ENCODE measurements at places on chromosomes 1 and 21.

DNA sequence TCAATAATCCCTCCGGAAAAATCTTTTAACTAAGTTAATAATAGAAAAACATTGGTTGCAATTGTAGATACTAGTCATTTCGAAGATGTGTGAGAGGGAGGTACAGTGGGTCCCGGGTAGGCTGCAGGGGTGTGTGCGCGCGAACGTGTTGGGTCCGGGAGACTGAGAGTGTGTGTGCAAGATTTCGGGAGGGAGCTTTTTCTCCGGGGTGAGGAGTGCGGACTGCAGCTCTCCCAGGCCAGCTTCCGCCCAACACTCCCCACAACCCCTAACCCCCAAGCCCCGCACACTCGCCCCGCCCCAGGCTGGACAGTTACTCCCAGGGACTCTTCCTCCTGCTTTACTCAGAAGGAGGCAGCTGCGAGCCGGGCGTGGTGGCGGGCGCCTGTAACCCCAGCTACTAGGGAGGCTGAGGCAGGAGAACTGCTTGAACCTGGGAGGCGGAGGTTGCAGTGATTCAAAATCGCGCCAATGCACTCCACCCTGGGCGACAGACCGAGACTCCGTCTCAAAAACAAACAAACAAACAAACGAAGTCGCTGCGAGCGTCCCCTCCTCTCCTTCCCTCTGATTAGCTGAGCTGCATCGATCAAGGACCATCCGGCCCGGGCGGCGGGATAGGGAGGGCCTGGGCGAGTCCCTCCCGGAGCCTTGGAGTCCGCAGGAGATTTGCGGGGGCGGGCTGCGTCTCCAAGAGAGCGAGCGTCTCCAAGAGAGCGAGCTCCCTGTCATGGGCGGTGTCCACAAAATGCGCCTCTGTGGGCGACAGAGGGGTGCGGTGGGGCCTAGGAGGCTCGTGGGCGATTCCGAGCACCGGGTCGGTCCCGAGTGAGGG is 28.3 kb upstream of the PPM1J start:
- peaks cover 13% of the 10 kb centered on the region for H3K4me1 ChIP-seq
- H3K27me3 ChIP-seq: peaks cover 63% of the 10 kb centered on the region
- H3K27ac ChIP-seq: no peak overlapping the region
- no peaks in the 10 kb centered on the region for H3K36me3 ChIP-seq

DNA sequence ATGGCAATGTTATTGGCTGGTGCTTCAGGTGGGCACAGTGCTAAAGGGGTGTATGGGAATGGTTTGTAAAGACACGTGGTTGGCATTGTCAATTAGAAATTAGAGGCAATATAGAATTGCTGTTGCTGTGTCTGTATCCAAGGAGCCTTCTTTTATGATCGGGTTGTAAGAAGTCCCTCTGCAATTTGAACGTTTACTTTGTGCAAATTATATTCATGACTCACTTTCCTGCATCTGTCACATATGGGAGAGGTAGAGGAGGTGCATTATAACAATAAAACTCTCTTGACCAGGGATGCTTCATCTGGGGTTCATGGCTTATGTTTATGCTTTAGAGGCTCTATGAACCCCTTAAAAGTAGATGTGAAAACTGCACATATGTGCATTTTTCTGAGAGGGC is 130.4 kb upstream of the DNAH14 start:
- no peaks in the 10 kb centered on the region for H3K27me3 ChIP-seq
- no peak overlapping the region for H3K4me3 ChIP-seq
- H3K4me1 ChIP-seq: no peaks in the 10 kb centered on the region
- no peak overlapping the region for H3K27ac ChIP-seq
- DNase-seq: no peak
- H3K36me3 ChIP-seq: no peaks in the 10 kb centered on the region

- H3K27ac ChIP-seq: no peak overlapping the region
- peak; percentile 59 for DNase-seq
- H3K27me3 ChIP-seq: no peaks in the 10 kb centered on the region
- H3K36me3 ChIP-seq: no peaks in the 10 kb centered on the region
- peaks cover 13% of the 10 kb centered on the region for H3K4me1 ChIP-seq
These were observed 461.0 kb upstream of the NFIA start for GRCh38 chr1:60621368-60621851.

DNA sequence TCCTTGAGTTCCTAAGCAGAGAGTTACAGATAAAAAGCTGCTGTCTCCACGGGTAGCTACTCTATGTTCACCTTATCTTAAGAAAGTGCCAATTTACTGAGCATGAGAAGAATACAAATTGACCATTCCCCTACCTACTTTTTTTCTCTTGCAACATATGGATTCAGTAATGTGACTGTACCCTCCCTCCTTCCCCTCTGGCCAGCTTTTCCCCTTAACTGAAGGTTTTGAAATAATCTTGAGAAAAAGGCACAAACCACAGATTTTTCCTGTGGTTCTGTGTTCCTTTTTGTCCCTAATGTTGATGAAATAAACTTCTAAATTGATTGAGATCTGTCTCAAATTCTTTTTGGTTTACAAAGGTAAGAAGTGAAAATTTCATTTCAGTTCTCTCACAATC is 2.6 kb upstream of the CD2 start:
- no peaks in the 10 kb centered on the region for H3K4me1 ChIP-seq
- H3K27me3 ChIP-seq: no peaks in the 10 kb centered on the region
- no peak for DNase-seq
- H3K27ac ChIP-seq: peak overlapping the region; percentile 1

DNA sequence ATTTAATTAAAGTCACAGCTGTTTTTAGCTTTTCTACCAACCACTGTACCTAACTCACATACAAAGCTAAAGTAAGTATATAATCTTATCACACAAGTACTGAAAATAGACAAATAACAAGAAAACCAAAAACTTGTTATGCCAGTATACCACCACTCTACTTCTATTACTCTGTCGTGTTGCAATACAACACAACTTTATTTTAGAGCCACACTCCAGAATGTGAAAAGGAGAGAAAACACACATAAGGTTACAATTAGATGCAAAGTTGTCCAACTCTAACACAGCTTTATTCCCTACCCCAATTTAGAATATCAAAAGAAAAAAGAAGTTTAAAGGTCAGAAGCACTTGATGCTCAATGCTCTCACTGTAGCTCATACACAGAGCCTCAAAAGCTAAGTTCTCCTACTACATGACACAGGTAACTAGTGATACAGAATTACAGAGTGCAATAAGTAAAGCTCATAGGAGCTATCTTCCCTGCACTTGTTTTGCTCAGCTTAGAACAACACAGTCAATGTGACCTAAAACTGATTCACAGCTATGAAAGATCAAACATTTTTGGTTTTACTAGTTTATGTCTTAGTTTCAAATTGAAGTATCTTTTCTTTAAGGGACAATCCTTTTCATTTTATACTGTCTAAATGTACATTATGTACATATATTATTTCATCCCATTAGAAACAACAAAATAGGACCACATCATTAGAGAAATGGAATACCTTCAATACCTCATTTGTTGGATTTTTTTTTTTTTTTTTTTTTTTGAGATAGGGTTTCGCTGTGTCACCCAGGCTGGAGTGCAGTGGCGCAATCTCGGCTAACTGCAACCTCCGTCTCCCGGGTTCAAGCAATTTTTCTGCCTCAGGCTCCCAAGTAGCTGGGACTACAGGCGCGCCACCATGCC is 29.2 kb downstream of the EYA3 start:
- H3K4me1 ChIP-seq: no peaks in the 10 kb centered on the region
- DNase-seq: no peak
- H3K27me3 ChIP-seq: no peaks in the 10 kb centered on the region
- no peak overlapping the region for H3K27ac ChIP-seq
- H3K36me3 ChIP-seq: peaks cover 8% of the 10 kb centered on the region

DNA sequence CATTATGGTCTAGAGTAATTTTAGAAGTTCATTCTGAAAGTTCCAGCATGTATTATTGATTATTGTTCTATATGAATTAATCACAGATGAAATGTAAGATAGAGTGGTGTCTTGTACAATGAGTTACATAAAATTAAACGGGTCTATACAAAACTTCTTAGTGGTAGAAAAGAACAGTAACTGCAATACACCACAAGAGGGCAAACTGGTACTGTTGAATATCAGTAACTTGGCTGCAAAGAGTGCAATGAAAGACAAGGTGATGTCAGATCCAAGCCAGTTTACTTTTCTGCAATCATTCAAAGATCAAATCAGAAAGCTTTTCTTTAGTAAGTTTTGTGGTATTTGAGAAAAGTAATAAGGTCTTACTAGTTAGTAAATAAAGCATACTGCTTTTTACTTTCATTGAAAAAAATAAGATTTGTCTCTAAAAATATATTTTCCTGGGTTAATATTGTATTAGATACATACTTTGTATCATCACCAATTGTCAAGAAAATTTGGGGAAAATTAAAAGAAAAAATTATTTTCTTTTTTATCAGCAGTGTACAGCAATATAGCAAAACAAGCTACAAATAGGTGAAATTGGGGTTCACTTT is 66.4 kb upstream of the BTG3 start:
- H3K4me1 ChIP-seq: no peaks in the 10 kb centered on the region
- H3K27ac ChIP-seq: no peak overlapping the region
- H3K27me3 ChIP-seq: no peaks in the 10 kb centered on the region
- H3K4me3 ChIP-seq: no peak overlapping the region
- no peaks in the 10 kb centered on the region for H3K36me3 ChIP-seq
- no peak for DNase-seq

GRCh38 chr1:180973369-180973768 is 49.3 kb downstream of the STX6 start:
- H3K4me1 ChIP-seq: peaks cover 41% of the 10 kb centered on the region
- no peaks in the 10 kb centered on the region for H3K27me3 ChIP-seq
- no peak overlapping the region for H3K27ac ChIP-seq
- H3K4me3 ChIP-seq: no peak overlapping the region
- no peak for DNase-seq

DNA sequence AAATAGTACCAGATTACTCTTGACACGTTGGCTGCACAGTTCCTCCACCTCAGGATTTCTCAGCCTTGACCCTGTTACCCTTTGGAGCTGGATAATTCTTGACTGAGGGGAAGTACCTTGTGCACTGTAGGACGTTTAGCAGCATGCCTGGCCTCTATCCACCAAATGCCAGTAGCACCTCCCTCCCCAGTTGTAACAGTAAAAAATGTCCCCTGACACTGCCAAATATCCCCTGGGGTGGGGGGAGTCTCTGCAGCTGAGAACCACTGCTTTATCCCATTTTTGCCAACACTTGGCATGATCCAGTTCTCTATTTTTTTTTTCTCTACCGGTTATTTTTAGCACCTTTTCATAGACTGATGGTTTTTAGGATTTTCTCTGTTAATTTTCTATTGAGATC is 34.0 kb downstream of the C1orf198 start:
- H3K36me3 ChIP-seq: peaks cover 27% of the 10 kb centered on the region
- H3K27ac ChIP-seq: no peak overlapping the region
- H3K4me3 ChIP-seq: no peak overlapping the region
- no peaks in the 10 kb centered on the region for H3K27me3 ChIP-seq
- no peaks in the 10 kb centered on the region for H3K4me1 ChIP-seq
- DNase-seq: no peak

DNA sequence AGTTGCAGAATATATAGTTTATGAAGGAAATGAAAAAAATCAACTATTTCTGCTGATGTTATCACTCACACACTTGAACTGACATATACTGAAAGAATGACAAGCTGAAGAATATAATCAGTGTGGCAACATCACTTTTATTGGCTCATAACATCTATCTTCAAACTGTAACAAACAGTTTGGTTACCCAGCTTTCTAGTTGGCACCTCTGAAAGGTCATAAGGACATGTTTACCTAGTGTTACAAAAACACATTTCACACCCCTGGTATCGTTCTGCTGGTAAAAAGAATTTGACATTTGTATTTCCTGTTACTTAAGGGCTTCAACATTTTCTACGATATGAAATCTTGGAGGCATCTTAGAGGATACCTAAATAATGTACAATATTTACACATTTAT is 1267.0 kb upstream of the NCAM2 start:
- H3K4me3 ChIP-seq: no peak overlapping the region
- H3K27ac ChIP-seq: no peak overlapping the region
- no peaks in the 10 kb centered on the region for H3K4me1 ChIP-seq
- DNase-seq: no peak
- no peaks in the 10 kb centered on the region for H3K36me3 ChIP-seq

GRCh38 chr1:185541871-185542301 is 192.3 kb upstream of the HMCN1 start:
- no peaks in the 10 kb centered on the region for H3K4me1 ChIP-seq
- no peak overlapping the region for H3K27ac ChIP-seq
- no peaks in the 10 kb centered on the region for H3K27me3 ChIP-seq
- DNase-seq: no peak
- no peak overlapping the region for H3K4me3 ChIP-seq
- H3K36me3 ChIP-seq: no peaks in the 10 kb centered on the region

- peaks cover 49% of the 10 kb centered on the region for H3K4me1 ChIP-seq
- peak overlapping the region; percentile 74 for H3K4me3 ChIP-seq
- peak overlapping the region; percentile 81 for H3K27ac ChIP-seq
- DNase-seq: peak; percentile 35
- no peaks in the 10 kb centered on the region for H3K36me3 ChIP-seq
These were observed 508 bp downstream of the RAVER2 start for GRCh38 chr1:64745181-64745985.

DNA sequence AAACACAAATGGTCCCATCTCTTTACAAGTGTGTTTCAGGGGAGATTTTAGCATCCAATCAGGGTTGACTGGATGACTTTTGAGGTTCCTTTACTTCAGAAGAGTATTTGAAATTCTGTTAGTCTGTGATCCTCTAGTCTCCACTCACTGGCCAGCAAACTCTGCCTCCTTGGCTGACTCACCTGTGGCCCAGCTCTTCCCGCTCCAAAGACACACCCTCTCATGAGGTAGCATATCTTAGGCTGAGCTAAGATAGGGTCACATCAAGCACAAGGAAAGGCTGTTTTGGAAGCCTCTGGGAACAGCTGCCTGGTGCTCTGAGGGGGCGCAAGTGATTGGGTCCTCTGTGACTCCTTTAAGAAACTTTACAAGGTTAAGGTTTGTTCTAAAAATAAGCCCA is 102.3 kb upstream of the FGGY start:
- DNase-seq: no peak
- H3K36me3 ChIP-seq: no peaks in the 10 kb centered on the region
- H3K27ac ChIP-seq: no peak overlapping the region
- no peaks in the 10 kb centered on the region for H3K4me1 ChIP-seq

DNA sequence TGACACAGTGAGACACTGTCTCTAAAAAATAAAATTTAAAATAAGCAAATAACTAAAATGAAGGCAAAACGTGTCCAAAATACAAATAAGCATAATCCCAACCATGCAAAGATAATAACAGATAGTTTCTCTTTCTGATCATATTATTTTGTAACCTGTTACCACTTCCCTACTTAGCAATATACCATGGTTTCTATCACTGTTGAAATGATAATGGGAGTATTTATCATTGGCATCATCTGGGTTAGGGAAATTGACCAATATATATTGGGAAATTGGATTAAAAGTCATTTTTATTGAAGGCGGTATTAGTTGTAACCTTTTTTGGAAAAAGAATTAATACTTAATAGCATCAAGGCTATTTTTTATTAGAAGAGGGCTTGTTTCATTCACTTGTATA is 47.0 kb downstream of the USP25 start:
- no peak for DNase-seq
- no peaks in the 10 kb centered on the region for H3K27me3 ChIP-seq
- peaks cover 15% of the 10 kb centered on the region for H3K36me3 ChIP-seq
- H3K27ac ChIP-seq: no peak overlapping the region
- no peaks in the 10 kb centered on the region for H3K4me1 ChIP-seq

All from stomach (tissue), 19 donors.